EL (cell line): ENCODE measurements at places on chromosomes 6 and 20.

- DNase-seq = no peak
Observed at GRCh38 chr20:60372275-60372674, 414.1 kb downstream of the CDH26 start.

DNA sequence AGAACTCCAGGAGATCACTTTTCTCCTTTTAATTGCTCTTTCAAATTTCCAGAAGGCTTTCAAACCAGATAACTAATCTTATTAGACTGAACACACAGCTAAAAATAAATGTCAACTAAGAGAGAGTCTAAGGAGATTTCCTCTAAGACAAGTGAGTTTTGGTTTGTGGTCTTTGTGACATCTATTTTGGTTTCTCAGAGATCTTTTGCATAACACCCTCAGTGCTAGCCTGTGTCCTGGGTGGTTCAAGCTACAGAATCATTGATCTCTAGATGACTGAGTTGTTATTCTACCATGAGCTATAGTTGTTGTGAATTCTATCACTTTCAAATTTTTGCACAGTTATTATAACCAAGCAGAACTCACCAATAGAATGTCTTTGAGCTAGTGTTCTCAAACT lies 49.1 kb upstream of the PLCB4 start:
- DNase-seq = no peak

DNA sequence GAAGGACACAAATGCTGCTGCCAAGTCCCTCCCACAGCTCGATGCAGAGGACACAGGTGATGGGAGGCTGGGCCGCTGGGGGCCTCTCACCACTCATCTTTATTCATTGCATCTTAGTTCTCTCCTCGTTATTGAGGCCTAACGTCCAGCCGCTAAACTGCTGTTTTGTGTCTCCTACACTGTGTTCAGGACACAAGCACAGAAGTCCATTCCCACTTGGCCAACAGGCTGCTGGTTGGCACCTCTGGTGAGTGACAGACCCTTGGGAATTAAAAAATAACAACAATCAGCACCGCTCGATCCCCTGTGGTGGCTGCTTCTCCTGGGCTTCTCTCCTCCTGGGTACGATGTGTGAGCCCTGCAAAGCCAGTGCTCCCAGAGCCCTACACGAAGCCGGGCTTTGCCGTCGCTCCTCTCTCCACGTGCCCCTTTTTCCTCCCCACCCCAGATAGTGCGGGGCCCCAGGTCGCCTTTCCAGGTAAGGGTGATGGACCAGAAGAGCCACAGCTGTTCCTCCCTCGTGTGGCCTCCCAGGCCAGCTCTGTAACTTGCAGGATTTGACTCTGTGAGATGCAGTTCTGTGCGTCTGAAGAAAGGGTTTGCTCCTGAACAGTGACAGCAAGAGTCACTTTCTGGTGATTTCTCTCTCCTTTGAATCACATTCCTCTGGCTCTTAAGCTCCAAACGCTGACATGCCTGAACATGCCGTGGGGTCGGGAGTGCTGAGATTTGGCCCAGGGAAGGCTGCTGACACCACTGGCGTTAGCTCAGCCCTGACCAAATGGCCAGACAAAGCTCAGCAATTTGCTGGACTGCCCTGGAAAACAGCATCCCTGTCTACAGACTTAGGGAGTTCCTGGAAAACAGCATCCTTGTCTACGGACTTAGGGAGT lies 59.3 kb downstream of the DLL1 start:
- DNase-seq = no peak

- no peak for DNase-seq
Observed at GRCh38 chr20:3820901-3821727, 767 bp downstream of the AP5S1 start.

DNA sequence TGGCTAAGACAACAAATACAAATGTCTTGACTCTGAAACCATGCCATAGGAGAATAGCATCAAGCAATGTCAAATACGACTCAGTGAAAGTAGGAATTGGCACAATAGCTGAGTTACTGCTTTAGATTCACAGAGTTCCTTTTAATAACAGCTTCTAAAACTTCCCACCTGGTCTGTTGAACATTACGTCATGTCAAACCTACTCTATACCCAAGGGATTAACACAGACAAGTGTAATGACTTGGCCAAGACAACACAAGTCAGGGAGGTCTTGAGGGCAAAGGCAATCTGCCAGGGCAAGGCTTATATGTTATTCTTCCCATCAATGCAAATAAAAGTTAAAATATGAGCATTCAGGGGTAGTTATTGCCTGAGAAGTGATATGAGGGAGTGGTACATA lies 265.1 kb upstream of the PRDM1 start:
- no peak for DNase-seq

DNA sequence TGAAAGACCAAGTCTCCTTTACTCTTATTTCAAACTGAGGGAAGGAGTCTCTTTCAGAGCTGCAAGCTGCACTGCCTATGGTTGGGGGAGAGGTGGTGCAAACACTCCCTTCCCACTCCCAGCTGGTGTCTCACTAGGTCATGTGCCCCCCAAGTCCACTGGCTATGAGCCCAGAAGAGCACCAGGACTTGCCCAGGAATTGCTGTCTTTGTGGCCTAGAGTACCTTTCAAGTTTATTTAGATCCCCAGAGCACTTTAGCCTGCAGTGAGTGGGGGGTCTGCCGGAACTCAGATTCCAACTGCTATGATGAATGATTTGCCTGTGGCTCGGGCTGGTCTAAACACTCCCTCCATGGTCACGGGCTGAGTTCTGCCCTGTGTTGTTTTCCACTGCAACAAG lies 192.6 kb upstream of the CITED2 start:
- no peak for DNase-seq

GRCh38 chr20:57841297-57841866 lies 131.6 kb upstream of the PMEPA1 start:
- DNase-seq = no peak

GRCh38 chr6:132414322-132414721 lies 13.0 kb upstream of the MOXD1 start:
- DNase-seq = no peak

- no peak for DNase-seq
Observed at GRCh38 chr6:36563237-36563927, 16.1 kb upstream of the STK38 start.

DNA sequence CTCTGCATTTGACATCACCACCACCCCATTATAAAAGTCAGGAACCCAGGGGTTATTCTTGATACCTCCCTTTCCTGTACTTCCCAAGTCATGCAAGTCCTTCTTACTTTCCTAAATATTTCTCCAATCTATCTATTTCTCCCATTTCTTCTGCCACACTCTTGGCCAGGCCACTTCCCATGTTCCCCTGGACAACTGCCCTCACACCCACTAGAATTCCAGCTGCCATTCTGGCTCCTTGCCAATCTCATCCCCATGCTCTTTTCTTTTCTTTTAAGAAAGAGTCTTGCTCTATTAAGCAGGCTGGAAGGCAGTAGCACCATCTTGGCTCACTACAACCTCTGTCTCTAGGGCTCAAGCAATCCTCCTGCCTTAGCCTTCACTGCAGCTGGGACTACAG lies 15.2 kb downstream of the DEFB132 start:
- no peak for DNase-seq

DNA sequence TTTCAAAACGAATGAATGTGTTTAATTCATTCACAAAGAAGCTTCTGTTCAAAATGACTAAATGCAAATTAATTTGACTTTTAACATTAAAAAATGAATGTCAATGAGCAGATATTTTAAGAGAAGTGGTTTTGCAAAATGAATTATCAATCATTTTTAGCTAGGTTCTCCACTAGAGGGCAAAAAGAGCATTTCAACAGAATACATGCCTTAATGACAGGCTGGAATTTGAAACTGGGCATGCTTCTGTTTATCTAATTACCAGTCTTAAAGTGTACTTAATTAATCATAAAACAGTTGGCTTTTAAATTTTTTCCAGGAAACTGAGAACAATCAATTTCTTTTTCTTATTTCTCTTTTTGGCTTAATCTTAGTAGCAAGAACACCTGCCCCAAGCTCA lies 63.8 kb upstream of the TINAG start:
- DNase-seq = peak; percentile 34

DNA sequence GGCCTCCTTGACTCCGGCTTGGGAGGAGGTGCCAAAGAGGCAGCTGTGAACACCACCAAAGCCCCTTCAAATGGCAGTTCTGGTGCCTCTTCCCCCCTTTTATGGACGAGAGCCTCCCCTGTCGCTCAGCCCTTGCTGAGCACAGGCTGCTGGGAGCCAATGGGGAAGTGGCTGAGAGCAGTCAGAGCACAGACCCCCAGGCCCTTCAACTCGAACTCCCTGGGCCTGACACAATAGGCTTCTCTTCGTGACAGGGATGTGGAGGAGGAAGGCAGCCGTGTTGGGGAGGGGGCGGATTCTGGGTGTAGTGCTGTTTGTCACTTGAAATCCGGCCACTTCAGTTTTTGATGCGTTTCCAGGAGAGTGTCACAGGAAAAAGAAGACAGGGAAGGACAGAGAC lies at the start of gene PDYN:
TSS of gene PDYN (minus strand) at position 73 of the 400 bp plus-strand sequence. CDS start 10,974 bp downstream, outside the sequence.
- no peak for DNase-seq

DNA sequence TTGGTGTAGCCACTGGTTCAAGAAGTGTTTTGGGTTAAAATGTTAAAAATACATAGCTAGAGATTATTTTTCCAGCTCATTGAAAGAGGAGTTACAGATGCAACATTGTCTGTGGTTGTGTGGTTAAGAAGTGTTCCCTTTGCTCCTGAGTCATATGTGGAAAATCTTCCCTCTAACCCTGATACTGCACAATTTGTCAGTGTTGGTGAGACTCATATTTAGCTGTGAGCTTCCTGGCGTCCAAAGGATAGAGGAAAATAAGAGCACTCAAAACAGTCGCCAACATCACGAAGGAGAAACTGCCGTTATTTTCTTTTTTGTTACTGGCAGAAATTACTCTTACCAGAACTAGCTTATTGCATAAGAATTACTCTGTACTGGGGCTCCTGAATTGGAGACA lies 250.4 kb downstream of the CDH4 start:
- DNase-seq = no peak

- peak; percentile 16 for DNase-seq
Observed at GRCh38 chr6:158939255-158940159, 60.5 kb downstream of the RSPH3 start.

DNA sequence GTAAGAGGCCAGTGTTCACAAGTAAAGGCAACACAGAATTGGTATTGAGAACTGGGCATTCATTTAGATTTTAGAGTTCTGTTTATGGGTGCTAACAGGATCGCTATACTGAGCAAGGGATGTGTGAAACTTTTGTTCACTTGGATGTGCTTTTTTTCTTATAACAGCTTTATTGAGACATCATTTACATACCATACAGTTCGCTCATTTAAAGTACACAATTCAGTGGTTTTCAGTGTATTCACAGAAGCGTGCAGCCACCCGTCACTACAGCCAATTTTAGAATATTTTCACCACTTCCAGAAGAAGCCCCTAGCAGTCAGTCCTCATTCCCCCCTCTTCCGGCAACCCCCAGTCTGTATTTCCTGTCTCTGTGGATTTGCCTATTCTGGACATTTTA lies 48.7 kb downstream of the GFRA4 start:
- DNase-seq = no peak

DNA sequence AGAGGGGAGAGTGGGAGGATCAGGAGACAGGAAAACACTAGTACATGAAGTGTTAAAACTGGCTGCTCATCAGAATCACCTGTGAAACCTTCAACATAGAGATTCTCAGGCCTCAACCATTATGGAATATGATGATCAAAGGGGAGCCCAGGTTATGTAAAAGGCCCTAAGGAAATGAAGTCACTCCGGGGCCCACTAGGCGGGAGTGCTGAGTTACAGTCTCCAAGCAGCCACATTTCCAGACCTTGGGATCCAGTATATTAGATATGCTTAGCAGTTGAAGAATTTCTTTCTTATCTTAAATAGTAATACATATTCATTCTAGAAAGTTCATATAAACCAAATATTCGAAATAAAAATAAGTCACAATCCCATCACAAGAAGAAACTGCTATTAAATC lies 476.3 kb downstream of the PRKN start:
- no peak for DNase-seq

DNA sequence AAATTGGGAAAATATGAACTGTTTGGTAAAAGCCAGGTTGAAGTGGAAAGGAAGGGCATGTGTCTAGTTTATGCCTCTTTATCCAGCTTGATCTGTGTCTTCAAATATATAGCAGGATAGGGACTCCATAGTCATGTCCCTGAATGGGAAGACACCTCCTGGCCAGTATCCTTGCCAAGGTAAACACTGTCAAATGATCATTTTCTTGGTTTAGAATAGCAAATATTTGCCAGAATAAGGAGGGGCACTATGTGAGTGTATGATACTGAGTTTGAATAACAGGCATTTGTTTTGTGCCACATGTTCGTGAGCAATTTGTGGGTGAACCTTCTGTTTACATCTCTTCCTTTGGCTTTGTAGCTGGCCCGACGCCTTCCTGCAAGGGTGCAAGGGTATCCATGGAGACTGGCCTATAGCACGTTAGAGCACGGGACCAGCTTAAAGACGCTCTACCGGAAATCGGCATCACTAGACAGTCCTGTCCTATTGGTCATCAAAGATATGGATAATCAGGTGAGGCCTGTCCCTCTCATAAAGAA lies 34.2 kb upstream of the HINT3 start:
- no peak for DNase-seq

GRCh38 chr6:89255417-89255816 lies 38.3 kb upstream of the GABRR1 start:
- DNase-seq = no peak

DNA sequence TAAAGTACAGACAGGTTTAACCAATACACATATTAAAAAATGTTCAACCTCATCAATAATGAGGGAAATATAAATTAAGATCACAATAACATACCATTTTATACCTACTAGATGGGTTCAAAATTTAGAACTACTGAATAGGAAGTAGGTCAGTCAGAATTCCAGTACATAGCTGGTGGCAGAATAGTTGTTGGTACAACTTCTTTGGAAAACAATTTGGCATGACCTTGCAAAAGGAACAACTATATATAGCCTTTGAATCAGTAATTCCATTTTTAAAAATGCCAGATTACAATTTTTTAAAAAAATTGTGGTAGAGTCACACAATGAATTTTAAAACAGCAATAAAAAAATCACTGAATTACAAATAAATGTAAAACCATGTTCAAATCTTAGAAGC lies 165.6 kb downstream of the CDK19 start:
- DNase-seq = no peak

- DNase-seq = no peak
Observed at GRCh38 chr6:108211671-108212070, 45.8 kb downstream of the NR2E1 start.

- no peak for DNase-seq
Observed at GRCh38 chr20:63217706-63218105, 1.8 kb upstream of the YTHDF1 start.

DNA sequence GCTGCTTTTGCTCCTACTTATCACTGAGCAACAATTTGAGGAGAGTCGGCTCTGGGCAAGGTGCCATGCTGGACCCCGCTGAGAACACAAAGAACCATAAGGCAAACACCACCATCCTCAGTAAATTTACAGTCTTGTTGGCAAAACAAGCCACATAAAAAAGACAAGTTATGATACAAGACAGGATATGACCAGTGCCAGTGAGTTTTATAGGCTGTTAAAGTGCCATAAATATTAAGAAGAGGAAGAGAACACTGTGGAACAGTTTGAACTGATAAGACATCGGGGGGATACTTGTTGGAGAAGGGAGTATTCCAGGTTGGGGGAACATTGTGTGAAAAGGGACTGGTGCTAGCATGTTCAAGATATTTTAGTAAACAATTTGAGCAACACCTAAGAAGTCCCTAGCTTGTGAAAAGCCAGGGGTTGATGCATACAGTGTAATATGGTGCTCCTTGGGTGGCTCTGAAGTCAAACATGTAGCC lies 25.3 kb upstream of the RIPOR2 start:
- no peak for DNase-seq

GRCh38 chr6:125586074-125586473 lies 163.4 kb upstream of the HEY2 start:
- DNase-seq = no peak

GRCh38 chr6:36386495-36387439 lies 702 bp downstream of the ETV7 start:
- peak; percentile 66 for DNase-seq
